Renal cortical epithelial cell (primary cell): ENCODE measurements at places on chromosomes 5 and 9. TPM values are rescaled to one million over a fixed set of nuclear protein-coding genes. Genes with fewer than 3 reads are reported as not detected.

SH3TC2 gene
- 6.4 and 13.9 TPM in 2 replicates for total RNA-seq

PCDHB5 gene
- total RNA-seq, result 0.35 and 10.0 TPM in 2 replicates

MEIKIN gene
- not detected in 2 replicates for total RNA-seq

DNA sequence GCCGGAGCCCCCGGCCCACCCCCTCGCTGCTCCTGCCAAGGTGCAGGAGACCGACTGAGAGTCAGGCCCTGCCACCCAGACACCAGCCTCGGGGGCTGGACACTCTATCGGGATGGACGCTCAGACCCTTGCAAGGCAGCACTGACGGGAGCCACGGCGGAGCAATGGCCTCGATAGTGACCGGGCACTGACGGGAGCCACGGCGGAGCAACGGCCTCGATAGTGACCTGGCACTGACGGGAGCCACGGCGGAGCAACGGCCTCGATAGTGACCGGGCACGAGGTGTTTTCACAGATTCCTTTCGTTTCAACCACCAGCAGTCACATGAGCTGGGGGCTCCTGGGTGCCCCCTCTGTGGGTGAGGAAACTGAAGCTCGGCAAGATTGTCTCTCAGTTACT is 123.6 kb upstream of the PPP1R26 start:
- DNase-seq, result no peak

GRCh38 chr5:174140452-174141020 is 95.0 kb downstream of the NSG2 start:
- DNase-seq, result no peak

- no peak for DNase-seq
Observed at GRCh38 chr9:93673839-93674334, 97.5 kb downstream of the PHF2 start.

DNA sequence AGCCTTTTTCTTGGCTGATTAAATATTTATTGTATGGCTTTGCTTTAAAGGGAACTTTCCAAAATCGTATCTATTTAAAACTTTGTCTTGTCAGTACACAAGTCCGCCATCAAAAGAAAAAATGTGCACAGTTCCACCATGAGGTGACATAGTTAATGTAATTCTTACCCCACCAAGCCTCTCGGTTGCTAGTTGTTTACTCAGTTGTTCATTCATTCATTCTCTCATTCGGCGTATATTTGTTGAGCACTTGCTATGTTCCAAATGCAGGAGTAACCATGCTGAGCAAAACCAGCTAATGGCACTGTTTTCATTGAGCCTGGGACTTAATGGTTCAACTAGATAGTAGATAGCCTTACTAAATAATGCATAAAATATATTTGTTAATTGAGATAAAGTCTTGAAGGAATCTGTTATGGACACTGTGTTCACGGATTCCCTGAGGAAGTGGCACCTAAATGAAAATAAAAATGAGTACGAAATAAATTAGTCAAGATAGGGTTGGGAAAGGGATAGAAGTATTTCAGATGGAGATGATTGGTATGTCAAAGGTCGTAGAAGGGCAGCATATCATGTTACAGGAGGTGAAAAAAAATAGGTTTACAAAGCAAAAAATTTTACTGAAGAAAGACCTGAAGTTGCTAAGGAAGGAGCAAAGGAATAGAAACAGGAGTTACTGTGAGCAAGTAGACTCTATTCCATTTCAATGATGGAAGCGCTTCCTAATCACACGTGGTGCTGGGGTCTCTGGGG is 1.5 kb downstream of the DCAF10 start:
- no peak for DNase-seq
